ENCODE measurements at places on chromosomes 7 and 10.
A peak's percentile ranks its signal among the peaks of the same experiment; 100 is the strongest.

GRCh38 chr7:92485974-92486373 is 8.2 kb upstream of the ERVW-1 start:
- no peaks in the 10 kb centered on the region for H3K27me3 ChIP-seq
- no peak overlapping the region for H3K4me3 ChIP-seq
- H3K36me3 ChIP-seq: peaks cover 70% of the 10 kb centered on the region
- H3K27ac ChIP-seq: no peak overlapping the region
- H3K4me1 ChIP-seq: no peaks in the 10 kb centered on the region
- DNase-seq: no peak

GRCh38 chr10:79346388-79347225 is 662 bp upstream of the PPIF start:
- H3K4me1 ChIP-seq: peaks cover 46% of the 10 kb centered on the region
- H3K27me3 ChIP-seq: no peaks in the 10 kb centered on the region
- peaks cover 27% of the 10 kb centered on the region for H3K36me3 ChIP-seq

GRCh38 chr10:22705527-22705926 is 8.9 kb downstream of the PIP4K2A start:
- H3K27me3 ChIP-seq: no peaks in the 10 kb centered on the region
- H3K4me3 ChIP-seq: no peak overlapping the region
- no peak for DNase-seq
- H3K27ac ChIP-seq: no peak overlapping the region

GRCh38 chr7:55087521-55087961 is 68.7 kb downstream of the EGFR start:
- no peaks in the 10 kb centered on the region for H3K27me3 ChIP-seq
- H3K36me3 ChIP-seq: peaks cover under 1% of the 10 kb centered on the region
- DNase-seq: no peak
- H3K4me3 ChIP-seq: no peak overlapping the region

GRCh38 chr7:73496626-73497025 is 25.5 kb downstream of the BAZ1B start:
- no peaks in the 10 kb centered on the region for H3K27me3 ChIP-seq
- no peak for DNase-seq
- H3K4me3 ChIP-seq: no peak overlapping the region
- no peaks in the 10 kb centered on the region for H3K4me1 ChIP-seq

DNA sequence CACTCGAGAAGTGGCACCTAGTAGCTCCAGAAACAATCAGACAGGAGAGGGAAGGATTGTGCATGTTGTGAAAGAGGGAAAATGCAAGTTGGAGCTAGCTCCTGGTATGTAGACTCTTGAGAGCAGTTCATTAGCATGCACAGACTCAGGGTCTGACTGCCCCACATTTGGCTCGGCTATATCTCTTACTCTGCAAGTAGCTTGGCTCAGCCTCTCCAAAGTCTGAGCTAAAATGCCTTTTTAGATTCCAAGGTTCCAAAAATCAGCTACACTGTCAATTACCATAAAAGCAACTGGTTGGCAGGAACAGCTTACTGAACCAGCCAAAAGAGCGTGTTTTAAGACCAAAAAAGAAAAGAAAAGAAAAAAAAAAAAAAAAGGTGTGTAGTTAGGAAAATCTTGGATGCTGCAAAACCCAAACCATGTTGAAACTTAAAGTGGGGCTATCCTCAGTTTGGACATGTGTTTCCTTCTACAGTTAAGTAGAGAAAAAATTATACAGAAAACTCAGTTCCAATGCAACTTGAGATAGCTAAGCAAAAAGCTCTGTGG is 65.5 kb downstream of the MKX start:
- H3K27ac ChIP-seq: no peak overlapping the region
- peaks cover 2% of the 10 kb centered on the region for H3K4me1 ChIP-seq
- no peak overlapping the region for H3K4me3 ChIP-seq
- H3K27me3 ChIP-seq: no peaks in the 10 kb centered on the region

DNA sequence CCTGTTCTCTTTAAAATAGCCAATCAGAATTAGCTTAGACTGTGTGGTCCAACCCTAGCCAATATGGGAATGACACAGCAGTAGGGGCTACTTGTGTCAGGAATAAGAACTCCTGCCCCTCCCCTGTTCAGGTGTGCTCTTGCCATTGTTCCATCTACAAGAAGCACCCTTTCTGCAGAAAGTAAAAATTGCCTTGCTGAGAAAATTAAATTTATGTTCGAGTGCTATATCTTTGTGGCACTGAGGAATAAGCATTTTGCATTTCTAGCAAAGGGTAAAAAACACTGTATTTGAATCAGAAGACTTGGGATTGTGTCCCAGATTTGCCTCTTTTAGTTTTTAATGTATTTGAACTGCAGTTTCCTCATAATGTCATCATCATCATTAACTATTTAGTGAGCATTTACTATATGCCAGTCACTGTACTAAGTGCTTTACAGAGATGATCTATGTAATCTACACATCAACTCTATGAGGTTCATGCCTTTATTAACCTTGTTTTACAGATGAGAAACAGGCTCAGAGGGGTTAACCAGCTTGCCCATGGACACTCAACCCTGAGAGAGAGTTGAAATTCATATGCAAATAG is 28.9 kb upstream of the XRCC2 start:
- no peak overlapping the region for H3K4me3 ChIP-seq
- no peak overlapping the region for H3K27ac ChIP-seq
- H3K36me3 ChIP-seq: no peaks in the 10 kb centered on the region
- H3K4me1 ChIP-seq: no peaks in the 10 kb centered on the region

DNA sequence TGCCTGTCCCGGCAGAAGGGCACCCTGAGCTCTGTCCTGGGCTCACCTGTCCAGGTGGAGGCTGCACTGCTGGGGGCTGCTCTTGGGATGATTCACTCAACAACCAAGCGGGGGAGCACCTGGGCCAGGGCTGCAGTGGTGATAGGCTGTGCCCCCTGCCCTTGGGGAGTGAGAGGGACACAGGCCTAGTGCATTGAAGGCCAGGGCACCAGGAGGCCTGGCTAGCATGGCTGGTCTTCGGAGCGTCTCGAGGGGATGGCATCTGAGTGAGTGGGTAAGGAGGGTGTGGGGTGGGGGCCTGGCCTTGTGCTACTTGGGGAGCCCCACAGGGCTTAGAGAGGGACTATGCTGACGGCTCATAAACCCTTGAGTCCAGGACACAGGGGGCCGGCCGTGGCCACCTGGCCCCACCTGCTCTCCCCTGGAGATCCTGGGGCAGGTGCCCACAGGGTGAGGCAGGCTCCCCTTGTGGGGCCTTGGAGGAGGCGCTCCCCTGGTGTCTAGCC is 3.1 kb downstream of the PWWP2B start:
- H3K4me1 ChIP-seq: peaks cover 79% of the 10 kb centered on the region
- no peak overlapping the region for H3K4me3 ChIP-seq
- peaks cover 6% of the 10 kb centered on the region for H3K36me3 ChIP-seq

DNA sequence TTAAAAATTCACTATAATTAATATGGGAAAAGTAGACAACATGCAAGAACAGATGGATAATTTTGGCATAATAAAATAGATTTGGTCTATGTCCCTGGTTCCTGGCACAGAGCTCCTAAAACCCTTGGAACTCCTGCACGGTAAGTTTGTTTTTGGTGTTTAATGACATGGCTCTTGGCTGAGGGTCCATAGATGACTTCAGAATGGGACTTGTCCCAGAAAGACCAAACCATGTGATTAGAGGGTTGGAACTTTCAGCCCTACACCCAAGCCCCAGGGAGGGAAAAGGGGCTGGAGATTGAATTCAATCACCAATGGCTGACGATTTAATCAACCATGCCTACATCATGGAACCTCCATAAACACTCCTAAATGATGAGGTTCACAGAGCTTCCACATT is 12.6 kb upstream of the GSDME start:
- no peak overlapping the region for H3K27ac ChIP-seq
- H3K27me3 ChIP-seq: no peaks in the 10 kb centered on the region
- H3K4me3 ChIP-seq: no peak overlapping the region
- H3K36me3 ChIP-seq: no peaks in the 10 kb centered on the region
- no peak for DNase-seq

- H3K27me3 ChIP-seq: no peaks in the 10 kb centered on the region
- no peak overlapping the region for H3K4me3 ChIP-seq
- no peak for DNase-seq
- H3K36me3 ChIP-seq: no peaks in the 10 kb centered on the region
- peaks cover 38% of the 10 kb centered on the region for H3K4me1 ChIP-seq
These were observed 48.8 kb downstream of the SH3PXD2A start for GRCh38 chr10:103806395-103807187.

DNA sequence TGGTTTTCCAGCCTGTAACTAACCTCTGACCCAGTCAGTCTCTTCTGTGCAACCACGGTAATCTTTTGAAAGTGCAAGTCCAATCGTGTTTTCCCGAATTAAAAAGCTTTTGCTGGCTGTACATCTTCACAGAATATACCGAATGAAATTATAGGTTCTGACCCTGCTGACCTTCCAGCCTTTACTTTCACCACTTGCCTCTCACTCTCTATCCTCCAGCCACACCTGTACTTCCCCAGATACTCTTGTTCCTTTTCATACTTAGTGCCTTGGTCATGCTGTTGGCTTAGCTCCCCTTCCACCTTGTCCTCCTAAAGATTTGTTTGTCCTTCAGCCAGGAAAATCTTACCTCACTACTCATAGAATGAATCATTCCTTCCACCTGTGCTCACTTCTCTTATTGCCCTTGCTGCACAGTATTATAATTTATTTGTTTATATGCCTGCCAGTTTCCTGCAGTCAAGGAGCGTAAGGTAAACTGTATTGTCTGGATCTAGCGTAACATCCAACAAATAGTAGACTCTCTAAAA is 2.3 kb upstream of the PNPLA8 start:
- peak overlapping the region; percentile 100 for H3K27ac ChIP-seq
- peaks cover 35% of the 10 kb centered on the region for H3K4me1 ChIP-seq
- no peaks in the 10 kb centered on the region for H3K36me3 ChIP-seq
- no peak overlapping the region for H3K4me3 ChIP-seq

GRCh38 chr7:151440799-151441445 is 981 bp upstream of the CRYGN start:
- H3K4me3 ChIP-seq: no peak overlapping the region
- H3K27me3 ChIP-seq: peaks cover 18% of the 10 kb centered on the region
- H3K4me1 ChIP-seq: peaks cover 21% of the 10 kb centered on the region
- H3K36me3 ChIP-seq: no peaks in the 10 kb centered on the region
- H3K27ac ChIP-seq: no peak overlapping the region

DNA sequence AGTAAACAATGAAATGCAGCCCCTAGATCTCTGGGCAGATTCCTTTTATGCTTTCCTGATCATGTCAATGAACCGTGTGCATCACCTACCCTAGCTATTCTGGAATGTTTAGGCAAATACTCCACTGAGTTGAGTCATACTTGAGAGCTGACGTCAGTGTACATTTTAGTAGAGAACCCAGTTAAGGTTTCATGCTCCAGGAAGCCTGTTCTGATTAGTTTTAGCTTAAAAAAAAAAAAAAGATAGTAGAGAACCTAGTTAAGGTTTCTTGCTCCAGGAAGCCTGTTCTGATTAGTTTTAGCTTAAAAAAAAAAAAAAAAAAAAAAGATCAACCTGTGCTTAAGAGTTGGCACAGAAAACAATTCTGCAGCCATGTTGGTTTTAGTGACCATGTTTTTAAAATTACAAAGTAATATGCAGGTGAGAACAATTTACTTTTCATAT is 3.7 kb upstream of the MCU start:
- H3K4me1 ChIP-seq: peaks cover 8% of the 10 kb centered on the region
- H3K27ac ChIP-seq: no peak overlapping the region

GRCh38 chr7:32658467-32658869 is 163.2 kb downstream of the AVL9 start:
- DNase-seq: no peak
- no peak overlapping the region for H3K4me3 ChIP-seq
- H3K27ac ChIP-seq: no peak overlapping the region
- no peaks in the 10 kb centered on the region for H3K36me3 ChIP-seq
- H3K4me1 ChIP-seq: no peaks in the 10 kb centered on the region

GRCh38 chr10:78320506-78320905 is 286.8 kb downstream of the RPS24 start:
- no peak overlapping the region for H3K4me3 ChIP-seq
- H3K27ac ChIP-seq: no peak overlapping the region
- peaks cover 16% of the 10 kb centered on the region for H3K4me1 ChIP-seq
- H3K27me3 ChIP-seq: no peaks in the 10 kb centered on the region

DNA sequence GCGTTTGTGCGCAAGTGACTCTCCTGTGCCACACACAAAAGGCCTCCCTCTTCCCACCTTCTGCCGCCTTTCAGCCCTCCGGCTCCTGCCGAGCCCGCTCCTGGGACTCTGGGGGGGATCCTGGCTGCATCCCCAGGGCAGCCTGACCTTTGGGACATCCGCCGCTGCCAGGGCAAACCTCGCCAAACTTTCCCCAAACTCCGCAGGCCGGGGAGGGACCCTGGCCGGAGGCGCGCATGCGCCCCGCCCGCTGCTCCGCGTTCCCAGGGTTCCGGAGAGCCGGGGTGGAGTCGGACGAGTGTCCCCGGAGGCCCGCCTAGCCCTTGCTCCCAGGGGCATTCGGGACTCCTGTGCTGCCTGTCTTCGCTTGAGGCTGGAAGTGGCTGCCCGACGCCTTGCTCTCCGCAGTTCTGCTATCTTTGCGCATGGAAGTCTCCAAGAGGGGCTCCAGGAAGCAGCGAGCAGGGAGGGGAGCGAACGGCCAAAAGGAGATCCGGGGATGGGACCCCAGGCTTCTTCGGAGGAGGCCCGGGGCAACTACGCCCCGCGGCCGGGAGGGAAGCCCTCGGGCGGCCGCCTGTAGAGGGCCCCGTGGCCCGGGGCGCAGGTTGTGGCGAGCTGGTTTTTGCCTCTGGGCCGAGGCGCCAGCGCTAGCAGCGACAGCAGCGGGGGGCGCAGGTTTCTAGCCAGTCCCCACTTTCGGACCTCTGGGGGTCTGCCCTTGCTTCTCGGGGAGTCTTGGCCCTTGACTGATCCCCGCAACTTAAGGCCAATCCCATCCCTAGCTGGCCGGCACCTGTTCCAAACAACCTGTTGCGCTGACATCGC is 7.0 kb downstream of the PTF1A start:
- no peak overlapping the region for H3K27ac ChIP-seq
- no peak overlapping the region for H3K4me3 ChIP-seq
- peaks cover 100% of the 10 kb centered on the region for H3K27me3 ChIP-seq
- no peak for DNase-seq
- peaks cover 8% of the 10 kb centered on the region for H3K4me1 ChIP-seq
- no peaks in the 10 kb centered on the region for H3K36me3 ChIP-seq

- no peaks in the 10 kb centered on the region for H3K4me1 ChIP-seq
- no peaks in the 10 kb centered on the region for H3K27me3 ChIP-seq
- no peak overlapping the region for H3K27ac ChIP-seq
- DNase-seq: no peak
- H3K4me3 ChIP-seq: no peak overlapping the region
These were observed 29.2 kb downstream of the COPG2 start for GRCh38 chr7:130639388-130639787.

DNA sequence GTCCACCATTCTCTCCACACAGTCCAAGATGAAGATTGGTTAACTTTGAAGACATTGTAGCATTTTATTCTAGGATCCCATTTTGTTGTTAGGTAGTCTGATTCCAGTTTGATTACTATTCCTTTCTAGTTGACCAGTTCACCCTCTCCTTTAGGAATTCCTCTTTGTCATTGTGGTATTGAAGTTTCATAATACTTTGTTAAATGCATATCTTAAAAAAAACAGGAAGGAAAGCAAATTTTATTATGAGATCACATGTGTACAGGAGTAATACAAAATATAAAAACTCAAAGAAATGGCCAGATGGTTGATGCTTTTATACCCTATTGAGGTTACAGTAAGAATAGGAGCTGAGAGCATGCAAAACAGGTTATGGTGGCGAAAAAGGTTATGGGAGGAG is 15.5 kb upstream of the SEMA3C start:
- H3K27ac ChIP-seq: no peak overlapping the region
- H3K4me1 ChIP-seq: no peaks in the 10 kb centered on the region
- no peak overlapping the region for H3K4me3 ChIP-seq
- DNase-seq: no peak
- H3K36me3 ChIP-seq: no peaks in the 10 kb centered on the region
- no peaks in the 10 kb centered on the region for H3K27me3 ChIP-seq

Measured in suprapubic skin (tissue), 4 donors.